ENCODE measurements at places on chromosomes 7 and 10.

DNA sequence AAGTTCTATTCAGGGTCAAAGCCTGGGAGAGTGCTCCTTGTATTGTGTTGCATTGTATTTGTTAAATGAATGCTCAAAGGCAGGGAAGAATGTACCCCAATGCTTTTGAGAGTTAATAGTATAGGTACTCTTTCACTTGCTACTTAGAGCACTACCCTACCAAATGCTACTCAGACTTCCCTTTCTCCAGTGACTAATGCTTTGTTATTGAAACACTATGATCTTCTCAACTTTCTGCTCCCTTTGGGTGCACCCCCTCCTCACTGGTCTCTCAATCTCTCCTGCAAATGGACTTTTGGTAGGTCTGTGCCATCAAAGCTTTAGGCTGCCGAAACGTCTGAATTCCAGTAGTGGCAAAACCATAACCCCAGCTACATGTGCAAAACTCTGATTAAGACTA is 177.7 kb upstream of the AHR start:
- no peak for DNase-seq

GRCh38 chr10:109726473-109726872 is 196.8 kb downstream of the XPNPEP1 start:
- no peak for DNase-seq

DNA sequence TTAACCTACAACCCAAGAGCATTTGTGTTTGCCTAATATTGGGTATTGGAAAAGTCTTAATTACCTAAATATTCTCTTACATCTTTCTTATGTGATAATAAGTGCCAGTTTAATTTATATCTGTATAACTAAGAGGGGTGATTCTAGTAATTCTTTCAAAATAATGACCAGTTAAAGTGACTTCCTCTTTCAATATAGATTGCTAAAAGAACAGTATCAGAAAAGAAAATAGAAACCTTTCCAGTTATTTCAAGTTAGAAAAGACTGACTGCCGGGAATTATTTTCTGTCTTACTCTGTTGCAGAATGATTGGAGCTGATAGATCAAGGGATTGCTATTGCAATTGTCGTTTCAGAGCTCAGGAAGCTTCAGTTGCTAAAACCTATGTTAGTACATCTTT is 525.0 kb upstream of the SEMA3D start:
- DNase-seq, result no peak

- no peak for DNase-seq
These were observed 330.1 kb downstream of the PAXIP1 start for GRCh38 chr7:154672659-154673415.

DNA sequence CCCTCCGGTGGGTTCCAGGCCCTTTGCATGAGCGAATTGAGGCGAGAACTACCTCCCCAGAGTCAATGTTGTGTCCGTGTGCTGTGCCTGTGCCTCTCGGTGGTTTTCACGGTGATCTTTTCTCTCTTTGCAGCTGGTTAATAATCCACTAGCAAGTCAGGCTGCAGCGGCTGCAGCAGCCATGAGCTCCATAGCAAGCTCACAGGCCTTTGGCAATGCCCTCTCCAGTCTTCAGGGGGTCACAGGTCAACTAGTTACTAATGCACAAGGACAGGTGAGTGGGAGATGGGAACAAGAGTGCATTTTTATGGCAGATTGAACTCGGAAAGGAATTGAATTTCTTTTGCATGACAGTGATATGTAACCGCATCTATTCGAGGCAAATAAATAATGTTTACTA is 159.7 kb upstream of the YAE1 start:
- no peak for DNase-seq

DNA sequence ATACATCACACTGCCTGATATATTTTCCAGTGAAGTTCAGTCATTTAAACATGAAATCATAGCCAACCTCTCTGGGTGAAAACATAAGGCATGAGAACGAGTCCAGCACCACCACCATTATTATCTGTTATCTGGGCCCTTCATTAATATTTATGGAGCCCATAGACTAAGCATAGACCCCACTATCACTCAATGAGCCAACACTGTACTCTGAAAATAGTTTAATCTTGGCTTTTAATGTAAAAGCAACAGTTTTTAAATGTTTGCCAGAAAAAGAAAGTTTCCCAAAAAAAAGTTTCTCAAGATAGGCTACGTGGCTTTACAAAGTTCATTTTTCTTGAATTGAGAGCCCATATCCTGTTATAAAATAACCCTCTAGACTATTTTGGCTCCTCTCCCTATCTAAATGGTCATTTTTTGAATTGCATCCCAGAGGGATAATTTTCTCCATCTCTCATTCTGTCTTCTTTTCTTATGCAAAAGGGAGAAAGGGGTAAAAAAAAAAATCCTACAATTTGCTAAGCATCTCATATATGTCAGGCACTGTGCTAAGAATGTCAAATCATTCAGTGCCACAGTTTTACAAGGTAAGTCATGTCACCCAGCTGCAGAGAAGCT is 66.1 kb downstream of the FZD1 start:
- no peak for DNase-seq
